Stimulated activated naive CD8-positive, alpha-beta T cell treated with anti-CD3 and anti-CD28 coated beads, Interleukin-15, Interleukin-2, amounts not matched to agents 100 U/mL and 50 U/mL, for 24 hours (primary cell): ENCODE measurements at places on chromosomes 16 and 17.

DNA sequence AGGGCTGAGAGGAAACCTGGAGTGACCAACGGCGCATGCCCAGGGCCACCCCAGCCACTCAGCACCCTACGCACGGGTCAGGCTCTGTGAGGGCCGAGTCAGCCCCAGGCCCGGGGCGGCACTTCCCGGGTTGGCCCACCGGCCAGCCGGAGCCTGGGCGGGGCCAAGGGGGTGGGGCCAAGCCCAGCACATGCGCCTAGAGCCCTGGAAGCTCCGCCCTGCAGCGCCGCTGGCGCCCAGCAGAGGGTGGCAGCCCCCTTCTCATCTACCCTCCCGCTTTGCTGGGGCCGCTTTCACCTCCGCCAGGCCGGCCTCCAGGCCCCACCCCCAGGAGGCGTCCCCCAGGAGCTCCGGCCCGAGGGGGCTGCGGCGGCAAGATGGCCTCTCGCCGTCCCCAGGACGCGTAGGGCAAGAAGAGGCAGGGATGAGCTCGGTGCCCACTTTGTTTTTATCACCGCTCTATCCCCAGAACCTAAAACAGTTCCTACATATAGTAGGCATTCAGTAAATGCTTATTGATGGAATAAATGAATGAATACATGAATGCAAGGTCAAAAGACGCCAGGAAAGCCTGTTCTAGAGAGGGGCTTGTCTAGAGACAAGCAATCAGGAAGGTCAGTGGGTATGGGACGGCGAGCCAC is 31.3 kb downstream of the MYO18A start:
- peak; percentile 97 for DNase-seq

DNA sequence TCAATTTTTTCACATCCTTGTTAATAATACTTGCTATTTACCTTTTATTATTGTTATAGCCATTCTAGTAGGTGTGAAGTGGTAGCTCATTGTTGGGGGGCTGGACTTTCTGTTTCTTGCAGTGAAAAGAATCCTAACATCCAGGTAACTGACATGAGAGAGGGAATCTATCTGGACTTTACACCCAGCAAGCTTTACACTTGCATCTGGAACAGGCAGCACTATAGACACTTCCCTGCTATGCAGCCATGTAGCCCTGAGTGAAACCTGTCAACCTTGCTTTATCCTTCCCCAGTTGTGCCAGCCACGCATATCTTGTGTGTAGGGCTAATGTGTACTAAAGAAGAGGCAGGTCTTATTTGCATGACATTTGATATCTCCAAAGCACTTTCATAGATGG is 16.9 kb upstream of the ABCC12 start:
- no peak for DNase-seq

- DNase-seq, result peak; percentile 39
Measured at GRCh38 chr17:16287563-16288027, 65.7 kb downstream of the CENPV start.

GRCh38 chr17:58531122-58531521 is 16.7 kb upstream of the MTMR4 start:
- no peak for DNase-seq

DNA sequence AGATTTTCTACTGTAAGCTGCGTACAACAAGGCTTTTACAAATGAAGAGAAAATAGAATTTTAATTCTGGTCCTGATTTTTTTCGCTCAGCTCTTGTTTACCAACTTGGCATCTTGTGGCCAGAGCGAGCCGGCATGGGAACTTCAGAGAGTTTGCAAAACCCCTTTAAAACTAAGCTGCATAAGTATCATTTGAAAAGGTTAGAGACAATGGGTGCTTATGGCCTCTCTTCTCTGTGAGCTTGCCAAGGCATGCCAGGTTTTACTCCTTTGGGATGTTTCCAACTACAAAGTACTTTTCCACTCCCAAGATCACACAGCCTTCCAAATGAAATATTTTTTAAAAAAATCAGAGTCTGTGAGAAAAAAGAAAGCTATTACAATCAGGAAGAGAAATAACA is 62.4 kb upstream of the FA2H start:
- no peak for DNase-seq

DNA sequence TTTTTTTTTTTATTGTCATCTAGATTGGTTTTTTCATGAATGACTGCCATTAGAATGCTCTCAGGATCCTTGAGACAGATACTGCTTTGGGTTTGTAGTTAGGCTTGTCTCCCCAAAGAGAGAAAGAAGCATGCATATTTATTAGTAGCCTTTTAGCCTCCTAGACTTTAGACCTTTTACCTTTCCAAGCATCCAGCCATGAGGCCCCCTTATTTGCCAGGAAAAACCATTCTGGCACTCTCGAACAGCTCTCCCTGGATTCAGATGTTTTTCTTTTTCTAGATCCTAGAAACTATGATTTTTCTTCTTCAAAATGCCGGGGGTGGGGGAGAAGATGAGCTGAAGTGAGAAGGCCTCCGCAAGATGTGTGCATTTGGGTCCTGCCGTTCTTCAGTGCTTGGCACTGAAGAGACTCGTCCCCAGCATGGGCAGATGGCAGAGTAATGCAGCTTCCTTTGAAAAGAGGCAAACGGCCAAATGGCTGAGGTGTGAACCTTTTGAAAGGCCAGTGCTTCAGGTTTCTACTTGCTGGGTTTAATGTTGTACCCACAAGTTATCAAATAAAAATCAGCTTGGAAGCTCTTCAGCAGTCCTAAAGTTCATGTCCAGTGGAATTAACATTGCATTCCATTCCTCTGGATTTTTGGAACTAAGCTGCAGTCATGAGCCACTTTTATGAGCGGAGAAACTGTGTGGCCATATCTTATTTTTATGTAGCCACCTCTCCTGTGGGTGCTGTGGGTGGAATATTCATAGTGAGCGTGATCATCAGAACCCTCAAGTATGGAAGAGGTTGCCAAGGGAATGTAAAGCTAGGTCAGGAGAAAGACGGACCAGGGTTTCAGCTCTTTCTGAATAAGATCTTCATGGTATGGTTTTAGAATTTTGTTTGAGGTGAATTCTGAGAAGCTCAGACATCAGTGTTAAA is 7.2 kb downstream of the SOCS7 start:
- DNase-seq, result no peak

DNA sequence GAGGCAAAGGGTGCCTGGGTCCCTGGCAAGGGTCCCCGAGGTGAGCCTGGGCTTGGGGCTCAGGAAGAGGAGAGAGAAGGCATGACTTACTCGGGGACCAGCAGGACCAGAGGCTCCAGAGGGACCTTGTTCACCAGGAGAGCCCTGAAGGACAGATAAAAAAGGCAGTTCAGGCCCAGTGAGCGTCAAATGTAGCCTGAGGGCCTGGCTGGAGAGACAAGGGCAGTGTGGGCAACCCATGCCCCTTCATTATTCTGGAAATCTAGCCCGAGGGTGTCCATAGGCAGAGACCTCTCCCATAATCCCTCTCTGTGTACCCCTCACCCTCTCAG is 14.1 kb downstream of the COL1A1 start:
- DNase-seq, result no peak

- no peak for DNase-seq
Measured at GRCh38 chr16:60166111-60166510, 1432.0 kb upstream of the GOT2 start.

DNA sequence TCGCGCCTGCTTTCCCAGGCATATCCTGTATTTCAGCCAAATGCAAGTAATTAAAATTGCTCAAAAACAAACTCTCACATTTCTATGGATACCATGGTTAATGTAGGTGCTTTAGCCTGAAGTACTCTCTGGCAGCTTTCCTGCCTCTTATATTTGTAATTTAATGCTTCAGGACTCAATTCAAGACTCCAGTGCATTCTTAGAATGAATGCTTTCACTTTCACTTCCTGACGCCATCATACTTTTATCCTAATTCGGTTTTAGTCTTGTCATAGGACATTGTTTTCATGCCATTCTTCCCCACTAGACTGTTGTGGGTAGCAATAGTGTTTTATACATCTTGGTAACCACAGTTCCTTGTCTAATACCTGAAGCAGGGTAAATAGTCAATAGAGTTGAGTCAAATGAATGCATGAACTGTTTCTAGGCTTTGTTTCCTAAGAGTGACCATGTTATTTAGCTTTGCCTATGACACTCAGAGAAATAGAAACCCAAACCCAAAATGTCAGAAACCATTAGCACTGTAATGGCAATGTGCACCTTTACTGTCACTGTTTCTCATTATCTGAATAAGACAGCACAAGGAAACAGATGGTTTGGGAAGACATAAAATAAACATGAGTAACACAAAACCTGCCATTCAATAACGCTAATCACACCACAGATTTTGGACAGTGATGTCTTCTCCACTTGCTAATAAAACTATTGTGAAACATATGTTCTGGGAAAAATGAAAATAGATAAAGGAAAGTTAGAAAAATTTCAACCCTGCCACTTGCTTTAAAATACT is 705.5 kb downstream of the CDH11 start:
- DNase-seq, result no peak

DNA sequence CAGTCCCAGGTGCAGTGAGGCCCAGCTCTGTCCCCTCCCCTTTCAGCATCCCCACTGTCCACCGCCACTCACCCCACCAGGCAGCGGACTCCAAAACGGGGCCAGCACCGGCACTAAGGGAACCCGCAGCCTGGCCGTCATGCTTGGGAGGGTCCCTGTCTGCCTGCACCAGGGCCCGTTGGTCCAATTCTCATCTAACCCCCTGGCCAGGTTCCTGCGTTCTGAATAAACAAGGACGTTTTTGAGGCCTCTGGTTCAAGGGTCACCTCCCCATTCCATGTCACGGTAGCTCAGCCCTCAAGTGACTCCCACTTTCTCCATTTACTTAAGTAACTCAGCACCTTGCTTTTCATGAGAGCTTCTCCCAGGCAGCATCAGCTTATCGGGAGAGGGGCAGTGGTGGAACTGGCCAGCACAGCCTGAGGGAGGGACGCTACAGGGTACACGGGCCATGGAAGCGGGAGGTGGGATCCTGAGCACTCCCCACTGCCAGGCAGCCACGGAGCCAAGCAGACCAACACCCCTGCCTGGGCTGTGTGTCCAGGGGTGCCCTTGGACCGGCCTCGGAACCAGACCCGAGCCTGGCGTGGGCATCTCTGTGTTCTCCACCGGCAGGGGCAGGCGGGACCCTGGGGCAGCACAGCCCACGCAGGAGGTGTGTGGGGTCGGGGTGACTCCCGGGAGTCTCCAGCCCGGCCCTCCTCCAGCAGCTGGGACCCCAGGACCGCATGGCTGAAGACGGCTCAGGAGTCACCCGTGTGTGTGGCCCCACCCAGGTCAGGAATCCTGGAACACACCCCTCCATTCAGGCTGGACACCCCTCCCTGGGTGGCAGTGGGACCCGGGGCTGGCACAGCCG is 74.9 kb upstream of the GNG13 start:
- DNase-seq, result no peak

DNA sequence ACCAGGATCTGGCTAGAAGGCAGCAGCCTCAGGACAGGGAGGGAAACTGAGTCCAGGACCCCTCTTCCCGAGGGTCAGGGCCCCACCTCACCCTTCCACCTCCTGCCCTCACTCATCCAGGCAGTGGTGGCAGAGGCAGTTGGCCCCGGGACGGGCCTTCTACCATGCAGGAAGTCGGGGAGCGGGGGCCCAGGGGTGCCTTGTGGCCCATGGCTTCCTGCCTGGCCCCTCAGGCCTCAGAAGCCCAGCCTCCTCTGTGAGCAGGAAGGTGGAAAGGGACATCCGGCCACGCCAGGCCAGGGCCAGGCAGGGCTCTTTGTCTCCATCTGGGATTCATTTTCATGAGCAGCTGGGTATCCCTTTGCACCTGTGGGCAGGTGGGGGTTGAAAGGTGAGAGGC is 58.5 kb downstream of the BAHCC1 start:
- DNase-seq, result peak; percentile 46

- DNase-seq, result no peak
Measured at GRCh38 chr17:78267253-78268073, 36.0 kb downstream of the TMEM235 start.

- no peak for DNase-seq
Measured at GRCh38 chr17:45965812-45966211, 33.2 kb upstream of the STH start.

DNA sequence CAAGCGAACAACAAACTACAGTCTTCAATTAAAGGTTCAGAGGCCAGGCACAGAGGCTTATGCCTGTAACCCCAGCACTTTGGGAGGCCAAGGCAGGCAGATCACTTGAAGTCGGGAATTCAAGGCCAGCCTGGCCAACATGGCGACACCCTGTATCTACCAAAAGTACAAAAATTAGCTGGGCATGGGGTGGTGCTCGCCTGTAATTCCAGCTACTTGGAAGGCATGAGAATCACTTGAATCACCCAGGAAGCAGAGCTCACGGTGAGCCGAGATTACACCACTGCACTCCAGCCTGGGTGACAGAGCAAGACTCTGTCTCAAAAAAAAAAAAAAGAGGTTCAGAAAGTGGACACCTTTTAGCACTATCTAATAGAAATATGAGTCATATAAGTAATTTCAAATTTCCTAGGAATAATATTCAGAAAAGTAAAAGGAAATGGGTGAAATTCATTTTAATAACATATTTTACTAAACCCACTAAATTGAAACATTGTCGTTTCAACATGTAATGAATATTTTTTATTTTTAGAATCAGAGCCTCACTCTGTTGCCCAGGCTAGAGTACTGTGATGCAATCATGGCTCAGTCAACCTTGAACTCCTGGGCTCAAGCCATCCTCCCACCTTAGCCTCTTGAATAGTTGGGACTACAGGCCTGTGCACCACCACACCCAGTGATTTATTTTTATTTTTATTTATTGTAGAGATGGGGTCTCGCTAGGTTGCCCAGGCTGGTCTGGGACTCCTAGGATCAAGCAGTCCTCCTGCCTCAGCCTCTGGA is 15.2 kb upstream of the MARCHF10 start:
- DNase-seq, result no peak

DNA sequence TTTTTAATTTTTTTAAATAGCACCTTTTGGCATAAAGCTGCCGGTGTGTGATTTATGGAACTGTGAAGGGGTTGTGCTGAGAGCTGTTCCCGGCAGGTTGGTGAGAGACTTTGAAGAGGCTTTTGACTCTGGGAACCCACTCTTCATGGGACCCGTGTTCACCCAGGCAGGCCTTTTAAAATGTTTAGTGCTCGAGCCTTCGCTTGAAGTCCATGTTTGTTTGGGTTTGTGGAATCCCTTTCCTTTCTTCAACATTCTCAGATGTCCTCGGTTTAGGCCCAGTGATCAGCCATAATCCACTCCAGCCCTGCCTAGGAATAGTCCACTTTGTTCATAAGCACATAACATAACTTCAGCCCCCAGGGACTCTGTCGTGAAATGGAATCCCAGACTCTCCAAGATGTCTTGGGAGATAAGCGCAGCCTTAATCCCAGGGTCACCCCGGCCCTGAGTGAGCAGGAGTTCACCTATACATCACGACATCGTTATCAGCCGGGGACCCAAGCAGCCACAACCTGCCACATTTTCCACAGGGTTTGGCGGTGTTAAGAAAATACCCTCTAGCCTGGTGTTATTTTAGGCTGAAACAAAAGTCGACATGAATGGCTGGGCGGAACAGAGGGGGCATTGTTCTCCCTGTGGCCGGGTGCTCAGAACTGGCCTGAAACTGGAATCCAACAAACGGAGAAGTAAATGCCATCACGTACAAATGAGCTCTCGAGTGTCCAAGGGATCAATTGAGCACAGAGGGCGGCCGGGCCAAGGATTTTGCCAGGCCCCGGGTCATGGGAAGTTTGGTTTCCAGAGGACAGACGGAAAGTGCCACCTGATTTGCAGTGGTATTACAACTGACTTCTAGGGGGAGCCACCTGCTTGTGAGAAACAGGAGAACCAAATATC is 145.7 kb upstream of the IRX3 start:
- DNase-seq, result no peak

GRCh38 chr16:88681084-88681680 is 5.1 kb downstream of the SNAI3 start:
- peak; percentile 66 for DNase-seq
